Stimulated activated CD8-positive, alpha-beta memory T cell treated with anti-CD3 and anti-CD28 coated beads, Interleukin-7, amount 100 ng/mL, for 4 hours (primary cell): ENCODE measurements at places on chromosomes 3 and 15.

GRCh38 chr3:122646146-122646988 lies 34.3 kb upstream of the PARP14 start:
- DNase-seq = no peak

DNA sequence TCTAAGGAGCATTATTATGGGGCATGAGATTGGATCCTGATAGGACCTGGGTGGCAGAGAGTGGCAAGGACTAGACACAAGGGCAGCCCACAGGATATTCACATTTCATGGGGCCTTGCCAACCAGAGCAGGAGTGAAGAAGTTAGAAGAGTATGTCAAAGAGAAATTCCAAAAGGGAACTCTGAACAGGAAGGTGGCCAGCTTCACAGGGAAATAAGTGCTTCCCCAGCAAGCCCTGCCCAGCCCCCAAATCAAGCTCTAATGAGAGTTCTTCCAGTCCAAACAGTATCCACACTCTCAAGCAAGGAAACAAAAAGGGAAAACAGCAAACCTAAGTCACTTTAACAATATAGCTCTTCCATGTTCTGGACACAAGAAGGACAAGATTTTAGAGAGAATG lies 130.2 kb upstream of the COL8A1 start:
- DNase-seq = no peak

GRCh38 chr3:111737706-111738086 lies 121.4 kb upstream of the PHLDB2 start:
- DNase-seq = no peak

- no peak for DNase-seq
These were observed 657 bp downstream of the PATL2 start for GRCh38 chr15:44710236-44711095.

GRCh38 chr3:191557322-191557721 lies 96.4 kb downstream of the PYDC2 start:
- DNase-seq = no peak

GRCh38 chr3:143124601-143125520 lies 5.3 kb downstream of the CHST2 start:
- DNase-seq = no peak

- DNase-seq = no peak
These were observed 577 bp downstream of the CHD2 start for GRCh38 chr15:92900731-92901071.

DNA sequence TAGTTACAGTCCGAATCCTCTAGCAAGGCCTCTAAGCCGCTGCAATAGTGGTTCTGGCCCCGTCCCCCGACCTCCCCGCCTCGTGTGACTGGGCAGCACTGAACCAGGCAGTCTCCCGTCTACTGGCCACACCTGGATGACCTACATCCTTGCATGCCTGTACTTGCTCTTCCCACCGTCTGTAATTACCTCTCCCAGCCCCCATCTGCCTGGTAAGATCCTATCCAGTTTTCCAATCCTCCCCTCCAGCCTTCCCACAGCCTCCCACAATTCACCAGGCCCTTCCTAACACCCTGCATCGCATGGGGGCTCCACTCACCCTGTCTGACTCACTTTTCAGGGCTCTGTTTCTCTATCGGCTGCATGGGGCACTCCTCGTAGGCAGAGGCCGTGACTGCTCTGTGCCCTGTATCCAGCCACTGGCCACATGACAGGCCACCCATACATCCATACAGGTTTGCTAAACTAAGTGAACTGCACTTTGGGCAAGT lies 32.8 kb downstream of the XXYLT1 start:
- DNase-seq = no peak

DNA sequence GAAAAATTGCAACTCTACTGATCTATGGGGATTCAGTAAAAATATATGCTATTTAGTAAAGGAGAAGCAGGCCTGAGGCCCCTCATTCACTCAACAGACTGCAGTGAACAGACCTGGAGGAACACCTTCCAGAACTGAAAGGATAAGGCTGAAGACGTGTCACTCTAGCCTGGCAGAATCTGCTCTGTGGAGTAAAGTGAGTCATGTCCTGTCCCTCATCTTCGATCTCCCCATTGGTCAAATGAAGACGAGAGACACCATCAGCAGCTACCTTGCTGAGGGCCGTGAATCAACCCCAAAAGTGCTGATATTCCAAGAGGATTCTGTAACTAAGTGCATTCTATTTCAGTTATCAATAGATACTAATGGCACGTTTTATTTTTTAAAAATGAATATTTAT lies 359.7 kb downstream of the FGF12 start:
- DNase-seq = no peak

GRCh38 chr3:56357266-56357665 lies 111.0 kb downstream of the ERC2 start:
- no peak for DNase-seq

DNA sequence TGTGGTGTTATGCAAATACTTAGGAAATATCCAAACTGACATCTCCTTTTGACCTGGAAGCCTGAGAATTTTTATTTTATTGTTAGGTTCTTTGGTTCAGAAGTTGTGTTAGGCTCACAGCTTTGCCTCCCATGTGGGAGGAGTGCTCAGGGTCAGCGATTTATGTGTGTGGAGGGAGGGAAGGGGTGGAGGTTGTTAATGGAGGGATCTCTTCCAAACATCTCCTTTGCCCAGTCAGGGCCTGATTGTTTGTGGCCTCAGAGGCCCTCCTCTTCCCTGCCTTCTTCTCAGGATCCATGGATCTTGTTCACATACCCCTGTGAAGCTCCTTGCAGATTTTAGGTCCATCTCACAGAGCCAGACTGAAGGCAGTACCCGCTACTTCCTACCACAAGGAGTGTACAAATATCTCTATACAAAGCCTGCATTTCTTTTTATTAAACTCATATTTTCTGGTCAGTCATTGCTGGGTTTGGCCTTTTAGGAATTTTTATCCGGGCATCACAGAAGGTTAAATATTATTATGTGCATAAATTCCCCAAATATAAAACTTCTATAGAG lies 40.3 kb downstream of the BBX start:
- DNase-seq = no peak

GRCh38 chr3:133394561-133395311 lies 5.1 kb upstream of the BFSP2 start:
- DNase-seq = no peak

DNA sequence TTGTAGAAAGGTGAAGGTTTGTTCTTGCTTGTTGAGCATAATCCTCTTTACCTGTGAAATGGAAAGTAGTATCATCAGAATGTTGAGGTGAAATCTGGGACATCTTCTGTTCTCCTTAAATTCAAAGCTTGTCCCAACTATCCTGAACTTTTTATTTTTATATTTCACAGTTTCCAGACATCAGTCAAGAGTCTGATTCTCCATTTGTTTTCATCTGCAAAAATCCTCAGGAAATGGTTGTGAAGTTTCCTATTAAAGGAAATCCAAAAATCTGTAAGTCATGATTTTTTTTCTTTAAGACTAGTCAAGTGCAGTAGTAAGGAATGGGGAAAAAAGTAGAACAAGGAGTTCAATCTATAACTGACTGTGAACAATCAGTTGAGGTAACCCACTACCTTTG lies 15.5 kb upstream of the ZNF609 start:
- DNase-seq = no peak
